ENCODE measurements at places on chromosomes 13 and 19.

DNA sequence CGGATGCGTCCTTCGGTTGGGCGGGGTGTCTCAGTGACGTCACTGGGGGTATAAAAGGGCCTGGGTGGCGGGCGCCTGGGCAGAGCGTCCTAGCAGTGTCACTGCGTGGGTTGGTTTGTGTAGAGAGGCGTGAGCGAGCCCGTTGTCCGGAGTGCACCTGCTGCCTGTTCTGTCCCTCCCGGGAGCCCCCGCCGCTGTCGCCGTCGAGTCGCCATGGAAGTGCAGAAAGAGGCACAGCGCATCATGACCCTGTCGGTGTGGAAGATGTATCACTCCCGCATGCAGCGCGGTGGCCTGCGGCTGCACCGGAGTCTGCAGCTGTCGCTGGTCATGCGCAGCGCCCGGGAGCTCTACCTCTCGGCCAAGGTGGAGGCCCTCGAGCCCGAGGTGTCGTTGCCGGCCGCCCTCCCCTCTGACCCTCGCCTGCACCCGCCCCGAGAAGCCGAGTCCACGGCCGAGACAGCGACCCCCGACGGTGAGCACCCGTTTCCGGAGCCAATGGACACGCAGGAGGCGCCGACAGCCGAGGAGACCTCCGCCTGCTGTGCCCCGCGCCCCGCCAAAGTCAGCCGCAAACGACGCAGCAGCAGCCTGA is 2.9 kb downstream of the IER2 start:
- peak; percentile 92 for DNase-seq

DNA sequence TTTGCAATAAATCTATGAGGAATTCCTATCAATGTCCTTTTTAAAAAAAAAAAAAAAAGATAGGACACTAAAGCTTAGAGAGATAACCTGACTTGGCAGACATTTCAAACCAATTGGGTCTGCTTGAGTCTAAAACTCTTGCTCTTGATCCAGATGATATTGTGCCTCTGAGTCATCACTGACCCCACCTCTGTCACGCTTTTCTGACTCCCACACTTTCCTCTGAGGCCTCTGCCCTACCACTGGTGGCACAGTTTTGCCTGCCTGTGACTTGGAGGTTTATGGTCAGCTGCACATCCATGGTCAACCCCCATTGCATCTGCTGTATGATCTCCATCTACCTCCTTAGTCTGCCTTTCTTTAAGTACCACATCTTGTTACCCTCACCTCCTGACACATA is 328.7 kb downstream of the SPRY2 start:
- no peak for DNase-seq

GRCh38 chr13:99659866-99660554 is 158.7 kb downstream of the TM9SF2 start:
- no peak for DNase-seq

DNA sequence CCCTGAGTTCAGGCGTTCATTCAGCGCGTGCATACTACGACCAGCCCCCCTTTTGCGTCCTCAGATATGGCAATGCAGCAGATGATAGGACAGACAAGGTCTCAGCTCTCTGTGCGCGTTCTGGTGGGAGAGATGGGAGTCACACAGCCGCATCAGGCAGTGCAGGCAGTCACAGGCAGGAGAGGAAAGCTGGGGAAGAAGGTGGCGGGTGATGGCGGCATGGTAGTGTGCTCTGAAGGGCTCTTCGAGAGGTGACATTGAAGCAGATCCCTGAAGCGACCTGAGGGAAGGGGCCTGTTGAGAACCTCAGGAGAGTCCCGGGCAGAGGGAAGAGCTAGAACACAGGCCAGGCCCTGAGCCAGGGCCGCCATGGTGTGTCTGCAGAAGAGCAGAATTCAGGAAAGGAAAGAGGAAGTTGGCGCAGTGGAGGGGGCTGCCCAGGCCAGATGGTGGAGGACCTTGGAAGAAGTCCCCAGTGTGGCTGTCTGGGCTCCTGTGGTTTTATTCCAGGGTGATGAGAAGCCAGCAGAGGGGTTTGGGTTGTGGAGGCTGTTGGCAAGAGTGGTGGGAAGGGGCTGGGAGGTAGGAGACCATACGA is 3.5 kb downstream of the USF2 start:
- no peak for DNase-seq

- no peak for DNase-seq
Measured at GRCh38 chr19:51544038-51544437, 12.6 kb upstream of the SIGLEC6 start.

DNA sequence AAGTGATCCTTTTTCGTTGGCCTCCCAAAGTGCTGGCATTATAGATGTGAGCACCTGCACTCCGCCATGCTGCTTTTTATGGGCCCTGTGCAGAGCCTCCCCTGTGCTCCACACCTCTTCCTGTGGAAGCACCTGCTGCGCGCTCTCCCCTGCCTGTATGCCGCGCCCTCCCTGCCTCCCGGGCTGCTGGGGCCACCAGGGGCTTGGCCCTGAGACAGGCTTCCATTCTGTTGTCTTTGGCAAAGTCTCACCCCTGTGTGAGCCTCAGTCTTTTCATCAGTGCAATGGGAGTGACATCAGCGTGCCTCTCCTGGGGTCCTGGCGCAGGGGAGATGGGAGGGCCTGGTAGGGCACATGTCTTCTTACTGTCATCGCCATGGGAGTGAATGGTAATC is 1.3 kb downstream of the FAM174C start:
- no peak for DNase-seq

DNA sequence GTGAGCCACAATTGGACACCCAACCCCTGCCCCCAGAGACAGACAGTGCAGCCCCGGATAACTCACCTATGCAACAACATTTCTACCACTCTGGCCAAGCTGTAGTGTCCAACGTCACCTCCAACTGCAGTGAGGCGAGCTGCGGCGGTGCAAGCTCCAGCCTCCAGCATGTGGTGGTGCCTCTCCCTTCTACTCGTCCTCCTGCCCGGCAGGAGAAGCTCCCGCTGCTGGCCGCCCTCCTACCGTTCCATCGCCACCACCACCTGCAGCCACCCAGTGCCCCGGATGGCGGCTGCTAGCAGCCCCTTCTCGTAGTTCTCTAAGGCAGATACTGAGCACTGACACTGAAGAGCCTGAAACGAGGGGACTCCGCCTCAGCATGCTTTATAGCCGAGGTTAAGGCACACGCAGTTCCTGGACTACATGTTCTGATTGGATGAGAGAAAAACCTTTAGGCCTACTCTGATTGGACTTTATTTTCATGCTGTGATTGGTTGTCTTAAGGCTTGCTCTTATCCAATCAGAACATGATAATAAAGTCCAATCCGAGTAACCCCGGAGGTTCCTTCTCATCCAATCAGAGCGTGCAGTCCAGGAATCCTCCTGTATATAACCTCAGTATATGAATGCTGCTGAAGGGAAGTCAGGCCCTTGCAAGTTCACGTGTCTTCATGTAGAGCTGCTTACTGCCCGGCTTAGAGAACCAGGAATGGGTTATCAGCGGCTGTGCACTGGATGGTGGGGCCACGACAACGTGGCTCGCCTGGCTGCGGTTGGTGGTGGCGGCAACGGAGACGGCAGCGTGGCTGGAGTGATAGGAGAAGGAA is 63.5 kb downstream of the TUBA3C start:
- no peak for DNase-seq

GRCh38 chr13:98284679-98285078 is 107.6 kb upstream of the RNF113B start:
- DNase-seq: peak; percentile 80

GRCh38 chr19:21130097-21130775 is 11.6 kb upstream of the ZNF431 start:
- no peak for DNase-seq

GRCh38 chr13:112779856-112780604 is 90.2 kb downstream of the ATP11A start:
- DNase-seq: no peak

- DNase-seq: no peak
Measured at GRCh38 chr13:20475927-20476691, 49.5 kb downstream of the CRYL1 start.

- peak; percentile 54 for DNase-seq
Measured at GRCh38 chr19:1279782-1280341, 4.5 kb downstream of the FAM174C start.

GRCh38 chr13:99346335-99347042 is 39.3 kb upstream of the GPR183 start:
- no peak for DNase-seq

- DNase-seq: no peak
Measured at GRCh38 chr13:29529754-29530153, 65.7 kb downstream of the SLC7A1 start.

GRCh38 chr13:94617389-94618000 is 15.8 kb downstream of the GPR180 start:
- peak; percentile 22 for DNase-seq

DNA sequence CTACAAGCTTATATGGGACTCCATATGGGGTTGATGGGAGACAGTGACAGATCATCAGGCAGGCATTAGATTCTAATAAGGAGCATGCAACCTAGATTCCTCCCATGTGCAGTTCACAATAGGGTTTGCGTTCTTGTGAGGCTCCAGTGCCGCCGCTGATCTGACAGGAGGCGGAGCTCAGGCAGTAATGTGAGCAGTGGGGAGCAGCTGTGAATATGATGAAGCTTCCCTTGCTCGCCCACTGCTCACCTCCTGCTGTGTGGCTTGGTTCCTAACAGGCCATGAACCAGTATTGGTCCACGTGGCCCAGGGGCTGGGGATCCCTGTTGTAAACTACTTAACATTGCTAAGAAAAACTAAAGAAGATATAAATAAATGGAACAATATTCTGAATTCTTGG is 378.4 kb downstream of the KCNRG start:
- DNase-seq: no peak

DNA sequence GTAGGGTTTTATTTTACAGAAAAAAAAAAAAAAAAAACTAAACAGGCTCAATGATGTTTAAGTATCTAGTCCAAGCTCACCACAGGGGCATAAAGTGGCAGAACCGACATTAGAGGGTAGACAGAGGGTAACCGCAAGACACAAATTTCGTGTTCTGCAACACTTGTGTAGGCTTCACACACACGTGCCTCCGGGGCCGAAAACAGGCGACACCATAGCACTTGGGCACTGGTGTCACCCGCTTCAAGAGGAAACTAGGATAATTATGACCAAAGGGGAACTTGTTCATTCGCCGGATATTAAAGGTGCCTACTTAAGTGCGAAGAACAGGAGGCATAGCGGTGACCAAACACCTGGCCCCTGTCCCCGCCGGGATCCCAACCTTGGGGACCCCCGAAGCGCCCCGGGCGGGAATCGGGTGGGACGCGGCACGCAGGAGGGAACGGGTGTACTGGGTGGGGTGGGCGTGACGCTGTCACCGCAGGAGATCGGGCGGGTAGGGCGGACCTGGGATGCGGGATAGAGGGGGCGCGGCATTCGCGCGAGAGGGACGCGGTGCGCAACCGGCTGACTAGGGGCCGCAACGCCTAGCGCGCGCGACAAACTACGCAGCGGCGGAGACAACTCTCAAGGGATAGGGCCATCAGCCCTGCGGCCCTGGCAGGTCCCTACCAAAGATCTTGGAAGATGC is 558 bp downstream of the MZT1 start:
- peak; percentile 58 for DNase-seq

DNA sequence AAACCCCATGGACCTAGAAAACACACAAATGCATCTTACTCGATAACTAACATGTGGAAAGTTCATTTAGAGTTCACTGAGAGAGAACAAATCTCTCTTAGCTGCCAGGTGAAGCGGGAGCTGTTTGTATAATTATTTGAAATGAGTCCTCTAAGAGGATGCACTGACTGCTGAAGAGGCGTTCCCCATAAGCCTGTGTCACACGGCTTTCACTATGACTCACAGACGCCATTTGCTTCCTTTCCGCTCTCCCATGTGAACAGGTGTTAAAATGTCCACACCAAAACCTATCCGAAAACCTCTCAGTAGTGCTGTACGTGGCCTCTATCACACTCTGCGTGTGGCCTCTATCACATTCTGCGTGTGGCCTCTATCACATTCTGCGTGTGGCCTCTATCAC is 101.8 kb downstream of the SOX1 start:
- no peak for DNase-seq

- DNase-seq: no peak
Measured at GRCh38 chr19:35432911-35433310, 15.1 kb upstream of the FFAR2 start.

DNA sequence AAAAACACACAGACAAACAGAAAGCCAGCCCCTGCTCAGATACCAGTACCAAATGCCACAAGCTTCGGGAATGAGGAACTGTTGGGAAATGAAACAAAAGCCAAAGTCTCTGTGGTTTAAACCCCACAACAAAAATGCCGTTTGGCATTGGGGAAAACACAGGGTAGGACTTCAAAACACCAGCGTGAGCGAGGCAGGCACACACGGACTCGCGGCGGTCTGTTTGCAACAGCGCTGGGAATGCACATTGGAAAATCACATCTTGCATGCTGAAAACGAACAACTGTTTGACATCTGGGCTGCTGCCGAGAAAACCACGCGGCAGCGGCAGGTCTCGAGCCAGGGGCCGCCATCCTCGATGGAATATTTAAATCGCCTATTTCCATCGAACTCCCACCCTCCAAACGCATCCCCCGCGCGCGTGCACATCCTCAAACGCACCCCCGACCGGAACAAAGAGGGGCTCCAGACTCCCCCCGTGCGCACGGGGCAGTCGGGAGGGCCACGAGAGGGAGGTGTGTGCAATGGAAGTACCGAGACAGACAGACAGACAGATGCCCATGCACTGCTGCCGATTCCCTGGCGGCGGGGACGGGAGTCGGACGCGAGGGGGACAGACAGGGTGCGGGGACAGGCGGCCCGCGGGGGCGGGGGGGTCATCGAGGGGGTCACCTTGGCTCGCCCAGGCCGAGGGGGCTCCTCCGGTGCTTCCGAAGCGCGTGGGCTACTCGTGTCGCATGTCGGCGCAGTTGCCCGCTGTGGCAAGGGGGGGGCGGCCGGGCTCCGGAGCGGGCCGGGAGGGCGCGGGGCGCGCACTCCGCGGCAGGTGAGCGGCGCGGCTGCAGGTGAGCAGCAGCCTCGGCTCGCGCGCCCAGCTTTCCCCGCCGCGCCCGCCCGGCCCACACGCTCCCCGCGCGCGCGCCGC is at the start of gene GPR12:
GPR12 (minus strand) TSS at position 880 of the 925 bp plus-strand sequence. CDS start 959 bp downstream, outside the sequence.
- peak; percentile 30 for DNase-seq

GRCh38 chr19:55175117-55175867 is 4.8 kb downstream of the SYT5 start:
- DNase-seq: no peak

- DNase-seq: no peak
Measured at GRCh38 chr13:51645154-51645650, 60.9 kb downstream of the WDFY2 start.

GRCh38 chr13:111354789-111355188 is 34.3 kb downstream of the TEX29 start:
- no peak for DNase-seq

DNA sequence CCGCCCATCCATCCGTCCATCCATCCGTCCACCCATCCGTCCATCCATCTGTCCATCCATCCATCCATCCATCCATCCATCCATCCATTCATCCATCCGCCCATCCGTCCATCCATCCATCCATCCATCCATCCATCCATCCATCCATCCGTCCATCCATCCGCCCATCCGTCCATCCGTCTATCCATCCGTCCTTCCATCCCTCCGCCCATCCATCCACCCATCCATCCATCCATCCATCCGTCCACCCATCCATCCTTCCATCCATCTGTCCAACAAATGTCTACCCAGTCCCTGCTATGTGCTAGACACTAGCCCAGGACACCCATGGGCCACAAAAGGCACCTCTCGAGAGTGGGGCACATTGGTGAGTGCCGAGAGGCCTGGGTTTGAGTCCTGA is 15.7 kb downstream of the LRRC4B start:
- DNase-seq: no peak

GRCh38 chr13:40165316-40165932 is 501.0 kb downstream of the FOXO1 start:
- DNase-seq: no peak
